ENCODE measurements at places on chromosomes 7 and 10.
A peak's percentile ranks its signal among the peaks of the same experiment; 100 is the strongest.

GRCh38 chr7:43880596-43880995, 11.3 kb upstream of the MRPS24 start:
- DNase-seq = no peak

DNA sequence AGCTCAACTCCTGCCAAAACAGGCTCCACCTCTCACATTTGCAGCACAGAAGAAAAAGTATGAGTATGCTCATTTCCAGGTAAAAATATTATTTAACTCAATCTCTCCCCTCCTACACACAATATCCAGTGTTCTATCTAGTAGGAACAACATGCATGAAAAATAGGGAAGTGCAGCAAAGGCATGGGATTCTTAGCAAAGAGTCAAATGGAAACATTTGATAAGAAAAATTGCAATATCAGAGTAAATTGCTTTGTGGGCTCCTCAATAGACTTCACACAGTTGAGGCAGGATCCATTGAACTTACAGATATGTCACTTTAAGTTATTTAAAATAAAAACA, 150.9 kb downstream of the ANK3 start:
- no peak for DNase-seq

DNA sequence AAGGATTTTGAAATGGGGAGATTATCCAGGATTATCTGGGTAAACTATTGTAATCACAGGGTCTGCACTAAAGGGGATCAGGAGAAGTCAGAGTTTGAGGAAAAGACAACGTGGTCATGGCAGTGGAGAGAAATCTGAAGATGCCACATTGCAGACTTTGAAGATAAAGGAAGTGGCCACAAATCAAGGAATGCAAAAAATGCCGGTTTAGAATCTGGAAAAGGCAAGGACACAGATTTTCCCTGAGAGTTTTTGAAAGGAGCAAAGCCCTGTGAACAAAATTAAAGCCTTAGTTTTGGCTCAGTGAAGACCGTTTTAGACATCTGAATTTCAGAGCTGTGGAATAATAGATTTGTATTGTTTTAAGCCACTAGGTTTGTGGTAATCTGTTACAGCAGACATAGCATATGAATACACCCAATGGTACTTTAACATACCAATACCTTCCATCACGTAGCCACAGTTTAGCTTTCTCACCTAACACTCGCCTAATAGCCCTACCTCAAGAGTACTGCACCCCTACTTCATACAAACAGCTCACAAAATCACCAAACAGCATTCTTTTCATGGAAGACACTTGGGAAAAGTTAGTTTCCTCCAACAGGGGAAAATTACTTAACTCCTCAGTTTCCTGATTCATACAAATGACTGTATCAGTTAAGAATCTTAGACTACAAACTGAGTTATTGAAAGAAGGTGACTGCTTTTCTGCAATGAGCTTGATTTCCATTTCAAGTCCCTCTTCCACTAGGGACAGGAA, 446.5 kb downstream of the INHBA start:
- DNase-seq = no peak

DNA sequence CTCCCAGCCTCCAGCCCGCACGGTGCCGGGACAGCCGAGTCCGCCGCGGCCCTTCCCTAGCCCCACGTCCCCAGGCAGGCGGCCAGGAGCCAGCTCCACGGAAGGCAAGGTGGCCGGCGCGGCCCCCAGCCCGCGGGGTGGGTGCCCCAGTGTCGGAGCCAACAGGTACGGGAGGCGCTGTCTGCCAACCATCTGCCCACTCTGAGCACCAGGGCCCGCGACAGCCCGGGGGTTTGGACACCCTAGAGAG, 75.8 kb downstream of the CALN1 start:
- no peak for DNase-seq

DNA sequence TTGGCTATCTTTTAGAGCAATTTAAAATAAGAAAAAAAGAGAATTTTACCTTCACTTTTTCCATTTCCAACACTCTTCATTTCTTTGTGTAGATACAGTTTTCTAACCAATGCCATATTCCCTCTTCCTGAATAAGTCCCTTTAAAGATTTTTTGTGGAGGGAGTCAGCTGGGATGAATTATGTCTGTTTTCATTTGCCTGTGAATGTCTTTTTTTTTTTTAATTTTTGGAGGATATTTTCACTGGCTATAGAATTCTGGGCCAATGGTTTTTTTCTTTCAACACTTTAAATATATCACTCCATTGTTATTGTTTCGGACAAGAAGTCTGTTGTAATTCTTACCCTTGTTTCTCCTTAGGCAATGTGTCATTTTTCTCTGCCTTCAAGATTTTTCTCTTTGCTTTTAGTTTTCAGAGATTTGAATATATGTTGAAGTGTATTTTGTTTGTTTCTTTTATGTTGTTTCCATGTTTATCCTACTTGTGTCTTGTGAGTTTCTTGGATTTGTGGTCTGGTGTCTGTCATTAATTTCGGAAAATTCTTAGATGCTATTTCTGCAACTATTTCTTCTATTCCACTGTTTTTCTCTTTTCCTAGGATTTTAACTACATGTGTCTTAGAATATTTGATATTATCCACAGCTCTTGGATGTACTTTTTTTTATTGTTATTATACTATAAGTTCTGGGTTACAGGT, 20.0 kb upstream of the CXCL12 start:
- DNase-seq = no peak

DNA sequence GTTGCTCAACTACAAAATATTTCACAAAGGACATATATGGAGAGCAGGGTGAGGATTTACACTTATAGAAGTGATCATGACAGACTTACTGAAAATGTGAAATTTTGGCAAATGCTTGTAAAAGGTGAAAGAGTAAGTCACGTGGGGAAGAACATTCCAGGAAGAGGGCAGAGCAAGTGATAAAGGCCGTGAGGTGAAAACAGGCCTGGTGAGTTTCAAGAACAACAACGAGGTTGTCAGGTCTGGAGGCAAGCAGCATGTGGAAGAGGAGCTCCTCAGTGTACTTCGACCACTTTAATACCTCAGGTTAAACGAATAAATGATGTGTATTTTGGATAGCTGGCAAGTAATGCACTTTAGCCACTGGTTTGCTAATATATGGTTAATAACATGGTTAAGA, 706.7 kb downstream of the PCDH15 start:
- DNase-seq = no peak

DNA sequence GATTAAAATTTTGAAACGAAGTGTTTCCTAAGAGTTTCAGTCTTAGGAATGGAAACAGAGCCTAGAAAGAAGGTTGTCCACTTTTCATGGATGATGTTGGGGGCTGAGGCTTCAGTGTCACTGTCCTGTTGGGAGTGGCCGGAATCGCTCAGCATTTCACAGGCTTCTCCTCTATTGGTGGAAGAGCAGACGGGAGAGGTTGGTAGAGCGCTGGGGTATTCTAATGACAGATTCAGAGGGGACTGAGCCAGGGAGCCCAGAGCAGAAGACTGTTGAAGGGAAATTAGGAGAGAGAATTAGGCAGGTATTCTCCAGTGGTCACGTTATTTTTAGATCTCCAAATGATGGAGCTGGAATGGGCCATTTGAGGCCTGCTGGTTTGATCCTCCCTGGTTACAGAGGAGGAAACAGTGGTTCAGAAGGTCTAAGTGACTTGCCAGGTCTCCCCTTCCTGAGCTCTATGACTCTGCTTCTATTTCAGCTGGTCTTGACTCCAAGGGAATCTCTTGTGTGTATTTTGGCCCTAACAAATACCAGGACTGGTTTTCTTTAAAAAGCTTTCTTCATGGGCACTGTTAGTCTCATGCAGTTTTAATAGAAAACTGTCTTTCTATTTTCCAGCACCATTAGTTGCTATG, 35.7 kb upstream of the EEPD1 start:
- DNase-seq = no peak

DNA sequence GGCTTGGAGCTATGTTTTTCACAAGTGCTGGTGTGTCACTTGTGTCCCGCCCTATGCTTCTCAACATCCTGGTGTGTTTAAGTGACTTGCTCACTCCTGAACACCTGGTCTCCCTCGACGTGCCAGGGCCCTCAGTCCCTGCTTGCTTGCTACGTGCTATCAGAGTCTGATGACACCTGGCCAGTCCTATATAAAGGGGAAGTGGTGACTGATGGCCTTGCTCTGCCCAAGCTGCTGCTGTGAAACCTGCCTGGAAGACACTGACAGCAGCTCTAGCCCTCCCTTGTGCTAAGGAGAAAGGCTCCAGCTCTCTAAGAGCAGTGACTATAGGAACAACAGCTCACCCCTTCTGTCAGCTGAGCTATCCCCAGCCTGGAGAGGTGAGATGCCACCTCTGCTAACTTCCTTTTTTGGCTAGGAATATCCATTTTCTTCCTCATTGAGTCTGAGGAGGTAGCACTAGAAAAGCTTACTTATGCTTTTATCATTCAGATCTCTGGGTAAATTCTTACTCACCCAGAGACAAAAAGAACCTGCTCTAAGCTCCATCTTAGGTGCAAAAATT, 77.2 kb upstream of the PLXNA4 start:
- DNase-seq = no peak

GRCh38 chr7:22598318-22598920, 98.4 kb upstream of the STEAP1B start:
- DNase-seq = no peak

- no peak for DNase-seq
Observed at GRCh38 chr7:143460271-143460979, 17.2 kb downstream of the TAS2R60 start.

DNA sequence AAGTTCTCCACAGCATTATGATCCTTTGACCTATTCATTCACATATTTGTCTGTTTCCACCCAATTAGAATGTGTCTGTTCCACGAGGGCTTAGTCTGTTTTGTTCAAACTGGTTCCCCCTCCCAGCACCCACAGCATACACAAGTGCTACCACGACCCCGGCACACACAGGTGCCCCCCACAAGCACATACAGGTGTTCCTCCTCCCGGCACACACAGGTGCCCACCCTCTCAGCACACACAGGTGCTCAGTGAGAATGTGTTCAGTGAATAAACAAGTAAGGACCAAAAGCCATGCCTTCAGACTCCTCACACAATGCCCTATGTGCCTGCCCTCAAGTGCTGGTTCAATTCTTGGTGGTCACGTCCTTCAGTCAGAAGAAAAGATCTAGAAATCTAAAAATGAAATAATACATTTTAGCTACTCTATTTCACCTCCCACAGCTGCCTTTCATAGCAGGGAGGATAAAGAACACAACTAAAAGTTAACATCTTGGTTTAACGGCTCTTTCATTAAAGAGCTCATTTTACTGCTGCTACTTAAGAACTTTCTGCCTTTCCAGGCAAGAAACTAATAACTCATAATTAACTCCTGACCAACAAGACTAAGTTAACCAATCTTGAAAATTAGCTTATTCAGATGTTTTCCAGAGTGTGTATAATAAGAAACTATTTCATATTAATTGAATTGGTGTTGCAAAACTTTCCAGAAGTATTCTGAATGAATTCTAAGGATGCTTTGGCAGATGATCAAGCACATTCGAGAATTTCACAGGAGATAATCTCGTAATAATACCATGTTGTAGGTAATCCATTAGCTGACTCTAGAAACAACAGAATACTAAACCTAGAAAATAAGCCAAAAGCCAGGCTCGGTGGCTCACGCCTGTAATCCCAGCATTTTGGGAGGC, 2.3 kb downstream of the DNMBP start:
- DNase-seq = no peak

GRCh38 chr7:26267601-26268166, 24.0 kb upstream of the SNX10 start:
- no peak for DNase-seq

GRCh38 chr10:46106410-46107255, 60.6 kb upstream of the MSMB start:
- peak; percentile 57 for DNase-seq

GRCh38 chr7:93212881-93213280, 13.4 kb downstream of the HEPACAM2 start:
- no peak for DNase-seq

- DNase-seq = no peak
Observed at GRCh38 chr10:93894516-93895378, 969 bp downstream of the SLC35G1 start.

DNA sequence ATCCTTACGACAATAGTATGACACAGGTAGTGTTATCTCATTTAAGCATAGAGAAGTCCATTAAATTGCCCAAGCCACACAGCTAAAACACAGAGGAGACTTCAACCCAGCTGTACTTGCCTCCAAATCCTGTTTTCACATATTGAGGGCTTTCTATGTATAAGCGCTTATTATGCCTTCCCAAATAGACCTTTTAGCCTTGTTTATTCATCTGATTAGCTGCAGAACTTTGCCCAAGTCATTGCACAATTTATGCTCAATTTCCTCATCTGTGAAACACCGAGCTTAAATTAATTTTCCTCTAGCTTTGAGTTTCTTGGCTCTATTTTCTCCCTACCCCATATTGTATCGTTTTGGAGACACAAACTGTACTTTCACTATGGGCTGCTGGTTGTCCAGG, 15.5 kb downstream of the NPS start:
- DNase-seq = no peak

- DNase-seq = no peak
Observed at GRCh38 chr7:24402655-24403054, 118.7 kb downstream of the NPY start.

GRCh38 chr10:29313071-29313470, 24.2 kb downstream of the LYZL1 start:
- no peak for DNase-seq

- no peak for DNase-seq
Observed at GRCh38 chr7:91287371-91288084, 23.3 kb downstream of the FZD1 start.

DNA sequence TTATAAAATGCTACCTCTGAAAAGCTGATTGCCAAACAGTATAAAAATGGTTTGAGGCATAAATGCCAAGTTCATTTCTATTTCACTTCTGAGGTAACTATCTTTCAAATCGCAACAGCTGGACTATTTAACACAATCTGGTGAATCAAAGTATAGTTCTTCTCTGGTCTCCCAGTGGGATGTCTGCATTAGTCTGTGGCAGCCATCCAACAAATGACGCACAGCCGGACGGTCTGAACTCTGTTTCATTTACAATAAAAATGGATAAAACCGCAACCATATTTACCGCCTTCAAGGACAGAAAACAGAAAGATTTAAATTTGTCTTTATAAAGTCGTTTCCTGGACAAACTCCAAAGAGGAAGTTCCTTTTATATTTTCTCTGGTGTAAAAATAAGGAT, 41.9 kb downstream of the ENO4 start:
- no peak for DNase-seq

DNA sequence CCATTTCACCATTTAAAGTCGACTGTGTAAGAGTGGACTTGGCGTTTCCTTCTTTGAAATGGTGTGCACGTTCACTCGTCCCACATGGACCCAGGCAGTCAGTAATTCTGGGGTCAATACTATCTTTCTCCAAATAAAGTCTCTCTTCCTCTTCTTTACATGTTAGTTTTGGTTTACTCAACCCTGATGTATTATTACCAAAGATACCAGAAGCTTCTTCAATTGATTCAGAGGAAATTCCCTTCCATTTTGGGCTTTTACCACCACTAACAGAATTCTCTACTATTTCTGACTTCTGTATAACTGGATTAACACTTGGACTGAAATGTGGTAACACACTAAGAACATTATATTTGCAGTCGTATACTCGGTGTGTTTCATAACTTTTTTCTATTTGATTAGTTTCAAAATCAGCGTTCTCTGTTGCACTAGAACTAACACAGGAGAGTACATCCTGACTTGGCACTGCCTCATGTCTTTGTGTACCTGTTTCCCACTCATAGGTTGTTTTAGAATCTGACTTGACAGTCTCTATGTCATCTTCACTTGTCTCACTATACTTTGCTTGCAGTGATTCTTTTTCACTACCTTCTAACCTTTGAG, 60.8 kb downstream of the LARP4B start:
- no peak for DNase-seq
